ENCODE measurements at places on chromosomes 6 and 20.

GRCh38 chr6:143695969-143696663 lies 18.4 kb downstream of the PHACTR2 start:
- H3K27ac ChIP-seq = peak overlapping the region; percentile 66
- no peak for DNase-seq
- H3K27me3 ChIP-seq = no peaks in the 10 kb centered on the region
- no peak overlapping the region for H3K4me3 ChIP-seq
- H3K4me1 ChIP-seq = no peaks in the 10 kb centered on the region

DNA sequence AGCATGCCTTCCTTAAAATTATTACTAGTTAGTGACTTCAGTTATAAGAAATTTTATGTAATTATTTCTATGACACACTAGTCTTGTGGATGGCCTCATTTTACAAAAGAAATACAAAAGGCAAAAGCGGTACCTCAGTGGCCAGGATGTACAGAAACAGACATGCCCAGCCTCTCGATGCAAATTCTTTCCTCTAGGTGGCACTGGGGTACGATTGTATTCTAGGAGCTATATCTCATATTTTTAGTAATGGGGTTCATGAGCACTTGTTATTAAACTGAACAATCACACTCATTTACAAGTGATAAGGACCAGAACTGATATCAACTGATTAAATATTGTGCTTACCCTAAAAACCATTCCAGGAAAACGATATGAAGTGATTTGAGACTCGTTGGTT lies 59.8 kb downstream of the SOD2 start:
- H3K36me3 ChIP-seq = peaks cover 5% of the 10 kb centered on the region
- DNase-seq = no peak

DNA sequence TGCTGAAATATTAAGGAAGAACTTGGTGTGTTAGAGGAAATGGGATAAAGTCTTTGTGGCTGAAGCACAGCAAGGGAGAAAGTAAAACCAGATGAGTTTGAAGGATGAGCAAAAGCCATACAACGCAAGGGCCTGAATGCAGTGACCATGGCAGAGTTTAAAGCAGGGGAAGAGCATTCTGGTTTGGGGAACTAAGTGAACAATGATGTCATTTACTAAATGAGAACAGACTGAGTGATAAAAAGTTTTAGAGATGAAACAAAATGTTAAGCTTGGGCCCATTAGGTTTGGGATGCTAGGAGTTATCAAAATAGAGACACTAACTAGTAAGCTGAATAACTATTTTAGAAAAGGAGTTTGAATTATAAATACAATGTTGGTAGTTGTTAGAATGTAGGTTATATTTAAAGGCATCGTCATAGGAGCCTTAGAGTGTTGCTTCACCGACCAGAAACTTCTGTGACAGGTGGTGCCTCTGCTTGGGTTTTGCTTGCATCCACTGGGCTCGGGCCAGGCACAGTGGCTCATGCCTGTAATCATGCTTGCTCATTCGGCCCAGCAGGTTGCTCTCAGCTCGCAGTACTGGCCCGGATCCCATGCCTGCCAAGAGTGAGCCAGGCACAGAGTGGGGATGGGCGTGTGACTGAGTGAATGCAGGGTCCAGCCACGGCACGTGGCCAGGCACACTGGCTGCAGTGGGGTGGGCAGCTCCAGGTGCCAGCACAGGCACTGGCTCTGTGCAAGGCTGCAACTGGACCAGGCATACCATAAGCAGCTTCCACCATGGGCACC lies 37.4 kb upstream of the OPRM1 start:
- no peaks in the 10 kb centered on the region for H3K36me3 ChIP-seq
- no peak overlapping the region for H3K4me3 ChIP-seq
- H3K4me1 ChIP-seq = no peaks in the 10 kb centered on the region
- H3K27ac ChIP-seq = no peak overlapping the region

DNA sequence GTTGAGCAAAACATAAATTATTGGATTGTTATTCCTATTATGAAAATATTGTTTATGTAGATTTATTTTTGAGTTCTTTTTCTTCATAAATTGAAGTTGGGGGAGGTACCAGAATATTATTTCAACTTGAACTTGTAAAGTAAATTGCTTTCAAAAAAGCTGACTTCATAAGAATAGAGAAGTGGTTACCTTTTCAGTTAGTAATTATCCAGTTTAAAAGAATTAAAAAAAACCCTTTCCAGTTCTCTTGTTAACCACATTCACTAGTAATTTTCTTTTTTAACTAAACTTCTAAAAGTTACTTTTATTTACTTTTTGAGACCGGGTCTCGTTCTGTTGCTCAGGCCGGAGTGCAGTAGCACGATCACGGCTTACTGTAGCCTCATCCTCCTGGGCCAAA lies 124.3 kb downstream of the CDKAL1 start:
- no peaks in the 10 kb centered on the region for H3K27me3 ChIP-seq
- DNase-seq = no peak
- no peak overlapping the region for H3K4me3 ChIP-seq
- peaks cover 5% of the 10 kb centered on the region for H3K36me3 ChIP-seq

DNA sequence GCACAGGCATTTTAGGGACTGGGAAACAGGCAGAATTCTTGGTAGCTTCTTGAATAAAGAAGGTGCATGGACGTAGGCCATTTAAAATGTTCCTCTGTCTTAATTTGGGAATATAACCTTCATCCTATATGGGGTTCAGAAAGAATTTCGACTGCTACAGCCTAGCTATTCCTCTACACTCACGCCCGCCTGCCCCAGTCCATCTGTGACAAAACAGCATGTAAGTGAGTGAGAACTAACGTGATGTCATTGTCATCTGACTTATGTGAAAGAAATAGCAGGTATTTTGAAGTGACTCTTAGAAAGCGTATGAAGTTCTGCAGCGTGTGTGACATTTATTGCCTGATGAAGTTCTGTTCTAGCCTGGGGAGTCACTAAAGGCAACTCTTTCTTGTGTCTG lies 52.2 kb upstream of the SLC22A1 start:
- H3K36me3 ChIP-seq = peaks cover 86% of the 10 kb centered on the region
- H3K27ac ChIP-seq = no peak overlapping the region
- no peaks in the 10 kb centered on the region for H3K4me1 ChIP-seq

- H3K27ac ChIP-seq = no peak overlapping the region
- DNase-seq = no peak
- no peaks in the 10 kb centered on the region for H3K4me1 ChIP-seq
Observed at GRCh38 chr20:4967752-4968477, 33.4 kb downstream of the SLC23A2 start.

- H3K4me3 ChIP-seq = no peak overlapping the region
- H3K4me1 ChIP-seq = no peaks in the 10 kb centered on the region
- no peaks in the 10 kb centered on the region for H3K27me3 ChIP-seq
- H3K36me3 ChIP-seq = no peaks in the 10 kb centered on the region
- H3K27ac ChIP-seq = no peak overlapping the region
Observed at GRCh38 chr6:34924831-34925625, 36.0 kb downstream of the ANKS1A start.

DNA sequence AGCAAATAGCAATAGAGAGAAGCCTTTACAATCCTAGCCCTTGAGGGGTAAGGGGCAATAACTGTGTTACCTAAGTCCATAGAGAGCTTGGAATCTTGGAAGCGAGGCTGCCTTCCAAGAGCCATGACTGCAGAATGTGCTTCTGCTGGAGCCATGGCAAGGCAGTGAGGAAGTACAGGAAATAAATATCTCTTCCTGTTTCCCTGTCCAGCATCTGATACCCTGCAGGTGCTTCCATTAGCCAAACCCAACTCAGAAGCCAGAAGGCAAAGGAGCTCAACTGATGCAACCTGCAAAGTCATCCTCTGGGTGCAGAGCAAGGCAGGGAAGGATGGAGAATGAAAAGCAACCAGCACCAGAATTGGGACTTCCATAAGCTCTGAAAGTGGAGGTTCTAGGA lies 41.0 kb upstream of the KLHL31 start:
- H3K4me3 ChIP-seq = no peak overlapping the region
- H3K27me3 ChIP-seq = no peaks in the 10 kb centered on the region
- H3K27ac ChIP-seq = no peak overlapping the region

All from tibial artery (tissue), 4 donors.